Smooth muscle cell of the coronary artery (primary cell): ENCODE measurements at places on chromosomes 5 and 9. TPM values are rescaled to one million over a fixed set of nuclear protein-coding genes. Genes with fewer than 3 reads are reported as not detected.

LCN15 gene
- total RNA-seq, result not detected in 2 replicates

PCDHB2 gene
- total RNA-seq, result 1.1 and 3.7 TPM in 2 replicates

NINJ1 gene
- total RNA-seq, result 24.3 and 35.1 TPM in 2 replicates

IL3 gene
- total RNA-seq, result not detected in 2 replicates

GMCL2 gene
- total RNA-seq, result not detected in 2 replicates

SEMA5A gene
- 13.6 and 69.7 TPM in 2 replicates for total RNA-seq

C9orf40 gene
- 1.4 and 2.1 TPM in 2 replicates for total RNA-seq

ABLIM3 gene
- 6.5 and 13.8 TPM in 2 replicates for total RNA-seq

ZNF483 gene
- total RNA-seq, result 0.60 and 2.3 TPM in 2 replicates

RNF208 gene
- total RNA-seq, result not detected in 2 replicates

C5orf58 gene
- not detected in 2 replicates for total RNA-seq

SPINK1 gene
- 0.68 TPM in 1 of 2 replicates, not detected in the other for total RNA-seq

IFNB1 gene
- not detected in 2 replicates for total RNA-seq

FOXD4L3 gene
- 0.08 TPM in 1 of 2 replicates, not detected in the other for total RNA-seq

PCDHGB7 gene
- 6.7 and 7.3 TPM in 2 replicates for total RNA-seq

PTPRD gene
- total RNA-seq, result 5.4 and 19.3 TPM in 2 replicates
